Fibroblast of skin of right biceps (primary cell): ENCODE measurements at places on chromosomes 2 and 18.

DNA sequence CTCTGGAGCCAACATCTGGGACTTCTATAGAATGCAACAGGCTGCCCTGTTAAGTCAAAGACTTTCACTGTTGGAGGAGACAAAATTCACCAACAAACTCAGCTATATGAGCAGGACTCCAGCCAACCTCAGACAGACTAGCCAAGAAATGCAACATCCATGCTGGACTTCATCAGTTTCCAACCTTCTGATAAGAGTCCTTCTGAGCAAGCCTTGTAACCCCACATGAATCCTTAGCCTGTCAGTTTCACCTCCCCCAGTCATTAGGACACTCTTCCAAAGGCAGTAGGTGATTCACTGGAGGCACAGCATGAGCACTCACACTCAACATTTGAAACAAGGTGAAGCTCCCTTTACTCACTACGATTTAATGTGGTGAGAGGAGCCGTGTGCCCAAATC lies 5.8 kb downstream of the TBC1D8 start:
- peak; percentile 9 for DNase-seq

- no peak for DNase-seq
Measured at GRCh38 chr18:25962176-25962575, 128.2 kb downstream of the SS18 start.

DNA sequence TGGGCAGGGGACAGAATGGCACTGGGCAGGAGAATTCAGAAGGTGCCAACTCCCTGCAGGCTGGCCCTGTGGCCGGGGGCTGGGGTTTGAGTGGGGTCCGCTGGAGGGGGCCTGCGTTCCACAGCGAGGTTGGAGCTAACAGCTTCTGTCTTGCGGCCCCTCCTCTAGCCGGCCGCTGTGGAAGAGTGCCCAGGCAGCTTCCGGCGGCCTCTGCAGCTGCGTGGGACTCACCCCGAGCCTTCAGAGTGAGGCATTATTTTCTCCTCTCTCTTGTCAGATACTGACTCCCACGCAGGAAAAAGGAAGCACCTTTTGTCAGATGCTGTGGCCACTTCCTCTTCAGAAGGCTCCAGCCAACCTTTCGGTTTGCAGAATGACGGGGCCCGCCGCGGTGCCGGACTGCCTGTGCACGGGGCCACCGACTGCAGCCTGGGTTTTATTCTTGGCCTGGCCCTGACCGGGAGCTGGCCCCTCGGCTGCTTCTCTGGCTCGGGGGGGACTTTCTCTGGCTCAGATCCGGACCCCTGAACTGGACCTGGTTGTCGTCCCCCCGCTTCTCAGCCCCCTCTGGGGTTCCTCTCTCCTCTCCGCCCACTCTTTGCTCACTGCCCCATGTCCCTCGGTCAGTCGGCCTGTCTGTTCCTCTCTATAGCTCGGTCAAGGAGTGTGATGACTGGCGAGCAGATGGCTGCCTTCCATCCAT lies 40.1 kb downstream of the ARHGAP25 start:
- no peak for DNase-seq

GRCh38 chr2:48510329-48510728 lies 19.6 kb upstream of the STON1 start:
- DNase-seq = peak; percentile 56

DNA sequence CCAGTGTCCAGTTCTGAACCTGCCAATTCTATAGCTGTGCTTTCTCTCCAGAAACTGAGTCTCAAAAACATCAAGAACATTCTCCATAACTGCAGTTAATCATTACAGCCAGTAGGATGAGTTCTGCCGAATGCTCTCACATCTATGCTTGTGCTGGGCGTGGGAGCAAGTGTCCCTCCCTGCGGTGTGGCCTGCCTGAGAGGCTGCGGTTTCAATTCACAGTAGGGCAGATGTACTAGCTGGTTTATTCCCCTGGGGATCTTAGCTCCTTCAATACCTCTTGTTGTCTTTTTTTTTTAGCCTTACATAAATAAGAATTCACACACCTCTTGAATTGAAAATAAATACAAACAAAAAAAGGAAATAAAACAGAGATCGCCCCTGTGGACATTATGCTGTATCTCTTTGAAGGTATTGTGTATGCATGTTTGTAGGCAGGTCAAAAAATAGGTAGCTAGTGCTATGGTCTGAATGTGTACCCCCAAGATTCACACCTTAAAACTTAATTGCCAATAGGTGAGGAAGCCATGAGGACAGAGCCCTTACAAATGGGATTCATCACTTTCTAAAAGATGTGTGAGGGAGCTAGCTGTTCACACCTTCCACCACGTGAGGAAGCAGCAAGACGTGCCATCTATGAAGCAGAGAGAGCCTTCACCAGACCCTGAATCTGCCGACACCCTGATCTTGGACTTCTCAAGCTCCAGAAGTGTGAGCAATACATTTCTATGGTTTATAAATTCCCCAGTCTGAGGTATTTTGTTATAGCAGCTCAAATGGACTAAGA lies 74.3 kb downstream of the BCL2L11 start:
- DNase-seq = no peak

DNA sequence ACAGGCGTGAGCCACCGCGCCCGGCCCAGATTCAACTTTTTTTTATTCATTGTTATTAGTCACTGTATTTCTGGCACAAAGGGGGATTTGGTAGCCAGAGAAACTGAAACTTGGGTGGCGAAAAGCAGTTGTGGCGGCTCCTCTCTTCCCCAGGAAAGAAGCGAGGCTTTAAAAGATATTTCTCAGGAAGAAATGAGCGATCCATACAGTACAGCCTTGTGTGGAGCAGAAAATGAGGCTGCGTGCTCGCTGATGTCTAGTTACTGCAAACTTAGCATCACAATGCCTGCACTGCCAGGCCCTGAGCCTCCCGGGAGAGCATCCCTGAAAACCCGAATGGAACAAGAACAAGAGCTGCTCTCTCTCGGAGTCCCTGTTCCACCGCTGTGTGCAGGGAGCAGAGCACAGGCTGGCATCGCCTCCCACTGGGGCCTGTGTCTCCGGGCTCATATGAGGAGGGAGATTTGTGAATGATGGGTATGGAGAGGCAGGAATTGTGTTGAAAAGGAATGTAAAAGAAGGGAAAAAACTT lies 234.0 kb downstream of the ZNF516 start:
- DNase-seq = no peak

DNA sequence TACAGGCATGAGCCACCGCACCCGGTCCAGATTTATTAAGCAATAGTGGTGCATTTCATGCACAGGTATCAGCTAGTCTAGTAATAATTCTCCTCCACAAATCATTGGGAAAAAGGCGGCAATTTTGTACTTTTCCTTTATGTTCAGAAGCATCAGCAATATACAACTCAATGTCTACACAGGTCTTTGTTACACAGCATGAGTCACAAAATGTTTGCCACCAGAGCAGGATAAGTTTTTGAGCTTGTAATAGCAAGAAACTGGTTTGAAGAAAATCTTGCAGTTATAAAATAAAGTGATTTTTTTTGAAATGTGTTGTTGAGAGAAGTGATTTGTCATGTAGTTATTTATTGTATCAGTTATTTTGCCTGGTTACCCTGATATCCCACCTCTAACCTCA lies 4.8 kb upstream of the ITPRIPL1 start:
- no peak for DNase-seq

GRCh38 chr2:177180269-177181000 lies 32.2 kb upstream of the HNRNPA3 start:
- no peak for DNase-seq
